ENCODE measurements at places on chromosomes 12 and 14.

DNA sequence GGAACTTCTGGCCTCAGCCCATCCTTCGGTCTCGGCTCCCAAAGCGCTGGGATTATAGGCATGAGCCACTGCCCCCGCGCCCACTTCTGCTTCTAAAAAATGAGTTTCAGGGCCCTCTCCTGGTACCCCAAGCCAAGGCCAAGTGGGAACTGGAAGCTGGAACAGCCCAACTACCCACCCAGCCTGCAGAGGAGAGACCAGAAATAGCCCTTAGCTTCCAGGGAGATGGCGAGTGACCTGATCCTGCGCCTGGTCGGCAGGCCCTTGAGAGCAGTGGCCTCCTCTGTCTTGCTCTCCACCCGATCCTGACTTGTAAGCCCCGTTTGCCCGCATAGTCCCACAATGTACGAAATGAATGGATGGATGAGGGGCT lies 31.2 kb upstream of the PLEKHG6 start:
- no peak for DNase-seq

GRCh38 chr14:89773151-89773550 lies 181.4 kb downstream of the EFCAB11 start:
- DNase-seq, result no peak

DNA sequence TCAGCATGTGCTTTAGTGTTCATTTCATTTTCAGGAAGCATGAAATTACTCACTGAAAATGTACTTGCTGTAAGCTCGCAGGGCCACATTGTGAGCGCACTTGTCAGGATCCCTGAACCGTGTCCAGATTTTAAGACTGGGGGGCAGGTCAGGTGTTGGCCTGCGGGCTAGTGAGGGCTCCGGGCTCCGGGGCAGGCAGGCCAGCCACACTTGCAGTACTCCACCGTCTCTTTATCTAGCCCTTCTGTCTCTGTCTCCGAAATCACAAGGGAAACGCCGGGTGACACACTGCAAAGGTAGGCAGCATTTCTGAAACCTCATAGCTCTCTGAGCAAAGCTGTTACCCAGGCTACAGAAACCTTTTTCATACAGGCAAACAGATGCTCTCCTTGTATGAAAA lies 98.7 kb downstream of the EML1 start:
- DNase-seq, result no peak

GRCh38 chr12:11812586-11813437 lies 163.3 kb downstream of the ETV6 start:
- DNase-seq, result no peak

- DNase-seq, result no peak
Measured at GRCh38 chr14:72888636-72889201, 5.2 kb downstream of the DPF3 start.

Data from stimulated activated CD4-positive, alpha-beta T cell treated with anti-CD3 and anti-CD28 coated beads, Interleukin-1b, Interleukin-23, amount 100 ng/mL, for 1 hour (primary cell).